Left colon (tissue), 2 donors: ENCODE measurements at places on chromosomes 3 and 15. TPM values are rescaled to one million over a fixed set of nuclear protein-coding genes. Genes with fewer than 3 reads are reported as not detected.

Gene CNTN6
- 0.11 TPM for total RNA-seq

Gene GOLGA6L26
- total RNA-seq: not detected

Gene P2RY12
- total RNA-seq: 0.92 TPM

Gene PRR20G
- not detected for total RNA-seq

Gene FGF12
- total RNA-seq: 0.21 TPM

Gene COL8A1
- 2.8 TPM for total RNA-seq
